Skin of body (tissue), 3 donors: ENCODE measurements at places on chromosomes 5 and 9.

DNA sequence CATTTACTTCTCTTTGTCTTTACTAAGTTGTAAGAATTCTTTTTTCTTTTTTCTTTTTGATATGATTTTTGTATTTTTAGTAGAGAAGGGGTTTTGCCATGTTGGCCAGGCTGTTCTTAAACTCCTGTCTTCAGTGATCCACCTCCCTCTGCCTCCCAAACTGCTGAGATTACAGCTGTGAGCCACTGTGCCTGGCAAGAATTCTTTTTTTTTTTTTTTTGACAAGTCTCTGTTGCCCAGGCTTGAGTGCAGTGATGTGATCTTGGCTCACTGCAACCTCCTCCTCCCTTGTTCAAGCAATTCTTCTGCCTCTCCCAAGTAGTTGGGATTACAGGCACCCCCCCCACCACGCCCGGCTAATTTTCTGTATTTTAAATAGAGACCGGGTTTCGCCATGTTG is 9.9 kb downstream of the NPM1 start:
- no peak for DNase-seq

- no peak for DNase-seq
These were observed 522 bp downstream of the BTNL9 start for GRCh38 chr5:181040631-181040945.

- no peak for DNase-seq
These were observed 213.4 kb downstream of the LURAP1L start for GRCh38 chr9:12988258-12988657.

DNA sequence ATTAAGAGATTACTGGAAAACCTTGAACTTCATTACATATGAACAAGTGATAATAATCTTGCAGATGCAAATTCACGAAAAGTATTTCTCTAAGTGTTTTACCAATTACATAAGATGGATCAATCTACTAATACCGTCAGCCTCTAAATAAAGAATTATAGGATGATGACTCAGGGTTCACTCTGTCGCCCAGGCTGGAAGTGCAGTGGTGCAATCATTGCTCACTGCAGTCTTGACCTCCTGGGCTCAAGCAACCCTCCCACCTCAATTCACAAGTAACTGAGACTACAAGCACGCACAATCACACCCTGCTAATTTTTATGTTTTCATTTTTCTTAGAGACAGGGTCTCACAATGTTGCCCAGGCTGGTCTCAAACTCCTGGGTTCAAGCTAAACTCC is 56.1 kb downstream of the CHD1 start:
- no peak for DNase-seq

GRCh38 chr5:95417971-95418370 is 26.8 kb downstream of the FAM81B start:
- DNase-seq: no peak

GRCh38 chr5:23014825-23015224 is 161.7 kb upstream of the CDH12 start:
- DNase-seq: no peak

DNA sequence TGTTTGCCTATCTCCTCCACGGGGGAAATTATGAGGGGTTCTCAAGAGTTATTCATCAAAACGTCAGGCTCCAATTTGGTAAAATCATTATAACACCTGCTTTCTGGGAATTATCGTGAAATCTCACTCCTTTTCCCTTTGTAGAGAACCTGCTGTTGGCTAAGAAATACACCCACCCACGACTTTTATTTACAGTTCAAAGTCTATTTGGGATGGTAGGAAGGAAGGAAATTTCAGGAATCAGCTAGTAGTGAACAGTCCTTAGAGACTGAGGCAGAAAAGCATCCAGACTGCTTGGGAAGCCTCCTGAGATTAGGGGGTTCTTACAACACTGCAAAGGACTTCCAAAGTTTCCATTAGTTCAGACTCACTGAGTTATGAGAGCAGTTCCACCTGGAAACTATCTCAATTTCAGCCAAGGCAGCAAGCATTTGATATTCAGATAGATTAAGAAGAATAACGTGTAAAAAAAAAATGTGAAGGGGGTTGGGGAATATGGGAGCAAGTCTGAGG is 9.4 kb upstream of the SPDL1 start:
- no peak for DNase-seq

GRCh38 chr5:106324356-106324755 is 1346.4 kb downstream of the EFNA5 start:
- no peak for DNase-seq

- DNase-seq: no peak
These were observed 2.9 kb upstream of the VCP start for GRCh38 chr9:35075358-35075757.

- DNase-seq: no peak
These were observed 211.6 kb downstream of the MAPKAP1 start for GRCh38 chr9:125495172-125496119.

- DNase-seq: no peak
These were observed 3.9 kb upstream of the ISL1 start for GRCh38 chr5:51379331-51379700.

DNA sequence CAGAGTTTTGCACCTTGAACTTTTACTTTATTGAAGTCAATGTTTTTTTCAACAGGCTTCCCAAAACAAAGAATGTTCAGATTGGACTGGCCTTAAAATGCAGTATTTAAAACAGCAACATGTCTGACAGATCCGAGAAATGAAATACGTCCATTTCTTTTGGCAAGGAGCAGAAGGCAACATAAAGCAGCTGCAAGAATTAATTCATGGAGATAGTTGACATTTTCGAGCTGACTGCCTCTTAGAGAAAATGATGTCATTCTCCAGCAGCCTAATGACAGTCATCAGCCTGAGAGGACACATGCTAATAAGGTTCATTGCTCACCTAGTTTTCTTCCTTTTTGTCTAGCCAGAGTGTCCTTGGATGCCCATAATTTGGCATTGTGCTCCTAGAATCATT is 232.2 kb upstream of the SEMA6A start:
- peak; percentile 39 for DNase-seq

- no peak for DNase-seq
These were observed 910 bp downstream of the TDRD7 start for GRCh38 chr9:97412626-97413385.

DNA sequence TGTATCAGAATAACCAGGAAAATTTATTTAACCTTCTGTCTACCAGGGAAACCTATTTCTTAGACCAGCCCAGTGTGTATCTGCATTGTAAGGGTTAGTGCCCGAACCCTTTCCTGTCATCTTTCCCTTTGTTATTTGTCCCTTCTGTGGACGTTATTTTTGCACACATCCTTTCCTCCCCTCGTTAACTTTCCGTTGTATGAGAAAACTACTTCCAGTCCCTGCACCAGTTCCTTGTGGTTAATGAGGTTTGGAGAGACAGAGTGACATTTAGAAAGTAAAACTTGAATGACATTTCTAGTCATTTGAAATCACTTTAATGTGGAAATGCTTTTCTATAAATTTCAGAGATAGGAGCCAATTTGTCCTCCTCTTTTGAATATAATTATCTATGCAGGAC is 4.3 kb upstream of the IFNB1 start:
- no peak for DNase-seq

- DNase-seq: no peak
These were observed 4.7 kb downstream of the NOTCH1 start for GRCh38 chr9:136541179-136541578.

GRCh38 chr5:87097664-87098063 is 170.0 kb upstream of the RASA1 start:
- DNase-seq: no peak

DNA sequence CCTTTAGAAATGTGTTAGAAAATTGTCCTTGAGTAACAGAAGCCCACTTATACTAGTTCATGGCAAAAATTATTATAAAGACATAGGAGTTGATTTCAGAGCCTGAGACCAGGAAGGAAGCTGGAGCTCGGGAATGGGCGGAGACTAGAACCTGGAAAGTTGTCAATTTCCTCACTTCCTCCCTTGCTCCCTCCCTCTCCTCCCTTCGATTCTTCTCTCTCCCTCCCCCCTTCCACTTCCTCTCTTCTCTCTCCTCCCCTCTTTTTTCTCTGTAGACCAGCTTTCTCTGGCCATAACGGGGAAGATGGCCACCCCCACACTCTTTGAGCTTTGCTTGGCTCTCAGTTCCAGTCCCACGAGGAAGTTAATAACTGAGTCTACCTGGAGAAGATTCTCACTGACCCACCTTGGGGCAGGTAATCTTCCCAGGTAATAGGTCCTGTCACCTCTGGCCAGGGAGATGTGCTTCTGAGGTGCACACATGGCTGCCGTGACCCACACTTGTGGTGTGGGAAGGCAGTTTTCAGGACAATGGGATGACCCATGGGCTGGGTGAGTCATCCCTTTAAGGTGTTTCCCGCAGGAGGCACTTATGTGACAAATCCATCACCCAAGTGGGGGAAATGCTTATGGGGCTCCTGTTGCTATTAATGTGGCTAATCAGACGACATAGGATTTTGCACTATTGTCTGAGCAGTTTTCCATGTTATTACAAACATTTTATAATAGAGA is 78.7 kb downstream of the HSPA4 start:
- no peak for DNase-seq

- DNase-seq: no peak
These were observed 129.7 kb downstream of the GOLPH3 start for GRCh38 chr5:32044434-32044833.

- no peak for DNase-seq
These were observed 28.7 kb downstream of the LARP1 start for GRCh38 chr5:154783774-154784460.

DNA sequence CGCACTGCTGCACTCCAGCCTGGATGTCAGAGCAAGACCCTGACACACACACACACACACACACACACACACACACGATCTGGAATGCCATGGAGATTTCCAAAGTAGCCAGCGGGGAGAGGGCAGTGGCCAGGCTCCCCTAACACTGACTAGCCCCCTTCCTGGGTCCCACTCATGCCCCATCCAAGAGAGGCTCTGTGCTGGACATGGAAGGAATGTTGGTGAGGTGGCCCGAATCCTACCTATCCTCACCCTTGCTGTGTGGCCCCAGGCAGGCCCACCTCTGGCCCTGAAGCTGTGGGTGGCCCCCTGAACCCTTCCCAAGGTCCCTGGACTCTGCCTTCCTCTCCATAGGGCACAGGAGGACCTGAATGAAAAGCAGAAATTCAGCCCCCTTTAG is 7.3 kb downstream of the BRD3 start:
- DNase-seq: no peak

DNA sequence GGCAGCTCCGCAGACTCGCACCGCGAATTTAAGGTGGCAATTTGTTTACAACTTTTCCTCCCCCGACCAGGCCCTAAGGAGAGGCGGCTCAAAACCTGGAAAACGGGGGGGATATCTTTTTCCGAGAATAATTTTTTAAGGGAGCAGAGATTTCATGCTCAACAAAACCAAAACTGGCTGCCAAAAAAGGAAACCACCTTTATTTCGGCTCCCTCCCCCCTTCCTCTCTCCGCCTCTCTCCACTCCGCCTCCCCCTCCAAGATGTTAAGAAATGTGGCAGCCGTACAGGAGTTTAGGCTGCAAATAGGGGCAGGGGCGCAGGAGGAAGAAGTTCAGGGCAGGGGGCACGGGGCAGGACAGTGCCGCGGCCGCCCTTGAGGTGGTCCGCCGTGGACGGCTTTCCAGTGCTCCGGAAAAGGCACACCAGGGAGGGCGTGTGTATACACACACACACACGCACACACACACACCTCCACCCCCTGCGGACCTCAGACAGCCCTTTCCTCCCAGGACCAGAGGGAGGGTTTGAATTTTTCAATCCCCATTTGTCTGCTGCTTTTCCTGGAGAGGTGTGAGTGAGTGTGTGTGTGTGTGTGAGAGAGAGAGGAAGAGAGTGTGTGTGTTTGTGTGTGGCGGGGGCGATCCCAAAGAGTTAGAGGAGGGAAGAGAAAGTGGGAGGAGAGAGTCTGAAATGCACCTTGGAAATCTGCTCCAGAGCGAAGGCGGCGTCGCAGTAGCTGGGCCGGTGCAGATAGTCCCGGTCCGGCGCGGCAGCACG is 9.1 kb downstream of the PTCH1 start:
- DNase-seq: peak; percentile 88

DNA sequence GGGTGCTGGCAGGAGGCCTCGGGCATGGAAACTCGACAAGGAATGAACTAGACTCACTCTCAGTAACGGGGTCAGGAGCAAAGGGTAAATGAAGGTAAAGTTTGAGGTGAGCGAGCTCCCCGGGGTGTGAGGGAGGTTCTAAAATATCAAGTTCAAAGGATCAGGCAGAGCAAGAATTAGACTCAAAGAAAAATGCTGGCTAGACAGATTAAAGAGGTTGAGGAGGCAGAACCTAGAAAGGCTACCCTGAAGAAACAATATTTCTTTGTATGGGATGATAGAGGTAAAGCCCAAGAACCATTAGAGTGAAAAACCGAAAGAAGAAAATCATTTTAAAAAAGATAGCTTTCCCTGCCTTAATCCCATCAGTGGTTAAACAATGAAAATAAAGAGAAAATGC is 386.7 kb upstream of the MEF2C start:
- no peak for DNase-seq

- DNase-seq: no peak
These were observed 104.0 kb upstream of the SSBP2 start for GRCh38 chr5:81854915-81855314.

DNA sequence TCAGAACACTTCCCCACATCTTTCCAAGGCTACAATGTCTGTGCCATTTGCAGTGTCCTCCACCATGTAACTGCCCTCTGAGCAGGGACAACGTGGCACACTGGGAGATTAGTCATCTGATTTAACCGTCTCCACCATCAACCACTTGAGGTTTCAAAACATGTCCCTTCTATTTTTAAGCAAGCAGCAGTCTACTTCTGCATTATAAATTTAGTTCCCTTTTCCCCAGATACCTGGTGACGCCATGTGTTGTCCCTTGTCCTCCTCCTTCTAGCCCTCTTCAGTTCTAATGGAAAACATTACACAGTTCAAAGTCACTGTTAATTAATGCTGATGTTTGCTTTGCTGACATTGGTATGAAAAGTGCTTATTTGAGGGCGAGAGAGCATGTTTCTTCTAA is 52.8 kb downstream of the ATP10B start:
- DNase-seq: no peak

DNA sequence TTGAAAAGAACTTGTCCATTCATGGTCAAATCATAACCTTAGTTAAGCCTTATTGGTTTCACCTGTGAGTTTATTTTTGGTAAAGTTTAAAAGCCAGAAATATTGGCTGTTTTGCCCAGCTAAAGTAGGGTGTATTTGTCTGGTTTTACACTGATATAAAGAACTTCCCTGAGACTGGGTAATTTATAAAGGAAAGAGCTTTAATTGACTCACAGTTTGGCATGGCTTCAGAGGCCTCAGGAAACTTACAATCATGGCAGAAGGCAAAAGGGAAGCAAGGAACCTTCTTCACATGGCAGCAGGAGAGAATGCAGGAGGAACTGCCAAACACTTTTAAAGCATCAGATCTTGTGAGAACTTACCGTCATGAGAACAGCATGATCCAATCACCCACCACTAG is 55.3 kb downstream of the JAKMIP2 start:
- DNase-seq: no peak

DNA sequence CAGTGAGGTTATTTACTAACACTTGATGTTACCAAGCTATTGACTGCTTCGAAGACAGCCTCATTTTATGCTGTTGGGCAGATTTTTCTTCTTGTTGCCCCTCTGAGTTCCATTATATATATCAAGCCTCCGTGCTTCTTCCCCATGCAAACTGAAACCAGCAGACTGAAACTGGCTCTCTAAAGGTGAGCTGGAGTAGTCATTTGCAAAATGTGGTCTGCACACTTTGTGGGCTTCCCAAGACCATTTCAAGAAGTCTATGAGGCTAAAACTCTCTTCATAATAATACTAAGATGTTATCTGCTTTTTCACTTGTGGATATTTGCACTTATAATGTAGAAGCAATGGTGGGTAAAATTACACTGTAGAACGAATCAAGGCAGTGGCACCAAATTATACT is 13.9 kb downstream of the SLC36A1 start:
- DNase-seq: no peak

- no peak for DNase-seq
These were observed 26.7 kb downstream of the BDP1 start for GRCh38 chr5:71482132-71482531.

GRCh38 chr9:87898151-87898550 is 15.5 kb downstream of the SPATA31E1 start:
- no peak for DNase-seq
